Stimulated activated CD4-positive, alpha-beta T cell treated with anti-CD3 and anti-CD28 coated beads, Interleukin-1b, Interleukin-23, amount 100 ng/mL, for 48 hours (primary cell): ENCODE measurements at places on chromosomes 16 and 17.

- peak; percentile 74 for DNase-seq
Measured at GRCh38 chr17:40909351-40909750, 24.3 kb upstream of the KRT20 start.

DNA sequence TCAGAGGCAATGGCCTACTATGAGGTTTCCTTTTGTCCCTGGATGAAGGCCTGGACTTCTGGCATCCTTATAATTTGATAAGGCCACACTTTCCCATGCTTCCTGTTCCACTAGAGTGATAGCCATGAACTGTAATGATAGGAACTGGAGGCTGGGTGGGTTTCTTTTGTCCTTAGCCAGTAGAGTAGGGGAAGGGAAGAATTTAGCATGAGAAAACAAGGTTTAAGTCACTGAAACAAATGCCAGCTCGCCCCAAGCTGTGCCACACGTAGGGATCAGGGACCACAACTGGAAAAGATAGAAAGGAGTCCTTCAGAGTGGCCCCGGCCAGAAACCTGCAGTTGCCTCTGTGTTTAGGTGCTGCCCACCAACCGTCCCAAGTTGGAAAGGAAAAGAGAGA, 80.9 kb upstream of the C17orf78 start:
- no peak for DNase-seq

GRCh38 chr16:3022208-3022683, 1.5 kb downstream of the HCFC1R1 start:
- peak; percentile 90 for DNase-seq

DNA sequence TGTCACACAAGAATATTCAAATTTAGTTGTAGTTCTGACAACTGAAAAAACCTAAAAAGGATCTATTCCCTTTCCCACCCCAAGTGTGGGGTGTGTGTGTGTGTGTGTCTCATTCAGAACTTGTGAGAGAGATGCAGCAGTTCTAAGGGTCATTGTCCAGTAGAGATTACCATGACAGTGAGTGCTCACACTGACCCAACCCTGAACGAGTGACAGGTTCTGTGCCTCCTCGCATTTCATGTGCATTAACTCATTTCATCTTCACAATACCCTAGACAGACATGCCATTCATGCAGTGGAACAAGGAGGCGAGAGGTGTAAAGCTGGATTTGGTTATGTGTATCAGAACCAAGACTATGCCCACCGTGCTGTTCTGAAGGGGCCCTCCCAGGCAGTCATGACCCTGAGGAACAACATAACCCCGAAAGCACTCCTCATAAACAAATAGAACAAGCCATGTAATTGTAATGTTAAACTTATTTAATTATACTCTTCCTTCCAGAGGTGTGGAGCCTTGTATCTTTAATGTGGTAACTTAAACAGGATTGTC, 102.1 kb downstream of the CLEC16A start:
- DNase-seq, result no peak

- DNase-seq, result no peak
Measured at GRCh38 chr16:76303637-76304314, 26.6 kb downstream of the CNTNAP4 start.

GRCh38 chr16:87463722-87464690, 28.8 kb downstream of the ZCCHC14 start:
- DNase-seq, result peak; percentile 45

GRCh38 chr17:8369944-8370343, 6.6 kb downstream of the KRABD2 start:
- DNase-seq, result no peak

DNA sequence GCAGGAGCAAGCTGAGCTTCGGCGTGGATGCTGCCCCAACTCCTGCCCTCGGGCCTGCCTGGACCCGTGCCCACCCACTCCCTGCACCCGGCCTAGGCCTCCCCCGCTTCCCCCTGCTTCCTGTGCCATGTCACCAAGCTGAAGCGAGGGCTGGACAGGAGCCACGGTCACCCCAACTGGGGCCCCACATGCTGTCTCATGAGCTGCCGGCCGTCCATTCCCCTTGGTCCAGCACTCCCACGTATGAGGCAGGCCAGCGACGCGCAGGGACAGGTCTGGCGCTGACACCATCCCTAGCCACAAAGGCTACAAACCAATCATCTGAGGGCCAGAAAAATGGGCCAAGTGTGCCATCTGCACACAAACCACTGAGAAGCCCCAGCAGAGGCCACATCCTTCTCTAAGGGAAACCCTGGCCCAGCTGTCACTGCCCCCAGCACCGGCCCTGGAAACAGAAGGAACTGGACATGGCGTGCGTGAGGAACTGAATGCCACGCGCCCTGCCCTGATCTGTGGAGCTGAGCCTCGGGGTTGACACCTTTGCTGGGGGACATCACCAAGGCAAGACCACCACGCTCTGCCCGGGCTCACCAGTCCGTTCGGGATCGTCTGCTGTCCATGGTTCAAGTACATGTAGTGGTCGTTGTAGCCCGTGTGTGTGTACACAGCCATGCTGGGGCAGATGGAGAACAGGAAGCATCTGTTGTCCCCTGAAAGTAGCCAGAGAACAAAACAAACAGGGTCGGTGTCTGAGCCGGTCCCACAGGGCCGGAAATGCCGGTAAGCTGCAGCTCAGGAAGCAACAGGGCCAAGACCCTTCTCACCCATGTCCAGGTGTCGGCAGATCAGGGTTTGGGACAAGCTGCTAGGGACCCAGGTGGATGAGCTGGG, 22.2 kb downstream of the MEAK7 start:
- no peak for DNase-seq

DNA sequence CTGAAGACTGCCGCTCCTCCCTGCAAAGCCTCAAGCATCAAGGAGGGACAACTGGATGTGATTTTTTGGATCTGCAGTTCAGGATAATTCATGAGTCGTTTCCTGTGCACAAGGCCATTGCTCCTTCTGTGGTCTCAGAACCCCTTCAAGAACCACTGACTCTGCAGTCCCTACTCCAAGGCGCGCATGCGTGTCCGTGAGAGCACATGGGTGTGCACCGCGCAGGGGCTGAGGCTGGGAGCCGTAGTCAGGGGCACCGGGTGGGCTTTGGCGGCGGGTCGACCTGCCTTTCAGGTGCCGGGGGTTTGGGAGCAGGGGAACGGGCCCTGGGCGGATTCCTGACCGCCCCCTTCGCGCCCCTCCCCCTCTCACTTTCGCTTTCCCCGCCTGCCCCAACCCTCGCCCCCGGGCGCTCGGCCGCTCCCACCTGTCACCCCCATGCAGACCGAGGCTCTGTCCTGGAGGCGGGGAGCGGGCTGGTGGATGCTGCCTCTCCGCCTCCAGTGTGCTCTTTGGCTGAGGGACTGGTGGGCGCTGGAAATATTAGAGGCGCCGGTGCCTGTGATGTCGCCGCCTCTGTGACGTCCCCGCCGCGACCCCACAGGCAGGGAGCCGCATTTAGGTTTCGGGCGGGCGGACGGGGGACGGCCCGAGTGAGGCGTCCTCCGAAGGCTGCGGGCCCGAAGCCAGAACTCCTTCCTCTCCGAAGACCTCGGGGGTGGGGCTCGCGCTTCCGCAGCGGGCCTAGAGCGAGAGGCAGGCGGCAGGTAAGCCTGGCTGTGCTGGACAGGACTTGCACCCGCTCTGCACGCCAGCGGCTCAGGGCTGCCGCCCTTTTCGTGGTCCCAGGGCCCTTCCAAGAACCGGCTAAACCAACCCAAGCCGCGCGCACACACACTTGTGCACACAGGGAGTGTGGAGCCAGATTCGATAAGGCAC, at the start of gene SPATA32:
Gene SPATA32, minus strand, starts transcription at position 518 of the 939 bp plus-strand sequence. Its CDS starts 78 bp downstream, at position 440.
- peak; percentile 66 for DNase-seq

DNA sequence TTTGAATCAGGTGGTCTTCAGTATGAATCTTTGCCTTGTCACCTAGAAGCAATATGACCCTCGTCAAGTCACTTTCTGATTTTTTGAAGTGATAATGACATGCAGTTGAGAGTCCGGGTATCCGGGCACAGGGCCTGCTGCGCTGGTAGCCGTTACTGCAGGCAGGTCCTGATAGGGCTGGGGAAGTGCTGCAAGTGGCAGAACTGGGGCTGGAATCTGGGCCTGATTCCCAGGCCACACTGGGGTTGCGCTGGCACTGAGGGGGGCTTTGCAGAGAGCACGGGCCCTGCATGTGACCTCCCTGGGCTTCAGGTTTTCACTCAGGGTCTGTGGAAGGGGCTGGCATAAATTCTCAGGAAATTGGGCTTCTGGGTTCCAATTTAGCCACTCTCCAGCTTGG, 3.0 kb downstream of the PPP4C start:
- no peak for DNase-seq

DNA sequence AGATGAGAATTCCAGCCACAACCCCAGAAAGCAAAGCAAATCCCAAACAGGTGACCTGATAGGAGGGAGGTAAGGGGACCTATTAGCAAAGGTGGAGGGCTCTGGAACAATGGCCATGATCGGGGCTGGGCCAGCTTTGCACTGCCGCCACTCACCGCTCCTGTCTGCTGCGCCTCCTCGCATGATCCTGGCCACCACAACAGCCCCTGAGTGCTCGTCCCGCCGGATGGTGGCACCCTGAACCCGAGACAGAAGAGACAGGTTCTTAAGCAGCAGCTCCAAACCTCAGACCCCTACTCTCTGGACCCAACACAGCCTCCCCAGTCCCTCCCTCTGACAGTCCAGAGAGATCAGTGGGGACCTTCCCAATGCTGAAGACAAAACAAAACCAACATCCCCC, 5.3 kb downstream of the MPP3 start:
- no peak for DNase-seq

DNA sequence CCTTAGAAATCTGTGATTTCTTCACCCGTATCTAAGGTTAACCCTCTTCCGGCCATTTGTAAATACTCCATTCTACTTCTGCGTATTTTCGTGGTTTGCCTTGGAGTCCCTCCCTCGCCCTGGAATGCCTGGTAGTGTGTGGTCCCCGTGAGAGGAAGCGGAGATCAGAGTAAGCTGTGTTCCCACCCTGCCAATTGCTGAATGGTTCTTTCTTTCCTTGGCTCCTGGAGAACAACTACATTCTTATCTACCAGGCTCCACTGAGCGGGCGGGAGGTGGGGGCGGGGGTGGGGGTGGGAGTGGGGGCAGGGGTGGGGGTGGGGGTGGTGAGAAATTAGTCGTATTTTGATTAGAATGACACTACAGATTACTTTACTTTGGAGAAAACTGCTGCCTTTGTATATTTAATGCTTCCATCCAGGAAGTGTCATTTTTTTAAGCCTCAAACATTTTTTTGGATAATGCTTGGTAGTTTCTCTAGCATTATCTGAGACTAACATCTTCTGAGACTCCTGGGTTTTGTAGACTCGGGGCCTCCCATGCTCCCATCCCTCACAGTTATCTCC, 20.9 kb upstream of the FASN start:
- DNase-seq, result no peak

GRCh38 chr17:73340093-73340596, 28.3 kb upstream of the CDC42EP4 start:
- peak; percentile 11 for DNase-seq

DNA sequence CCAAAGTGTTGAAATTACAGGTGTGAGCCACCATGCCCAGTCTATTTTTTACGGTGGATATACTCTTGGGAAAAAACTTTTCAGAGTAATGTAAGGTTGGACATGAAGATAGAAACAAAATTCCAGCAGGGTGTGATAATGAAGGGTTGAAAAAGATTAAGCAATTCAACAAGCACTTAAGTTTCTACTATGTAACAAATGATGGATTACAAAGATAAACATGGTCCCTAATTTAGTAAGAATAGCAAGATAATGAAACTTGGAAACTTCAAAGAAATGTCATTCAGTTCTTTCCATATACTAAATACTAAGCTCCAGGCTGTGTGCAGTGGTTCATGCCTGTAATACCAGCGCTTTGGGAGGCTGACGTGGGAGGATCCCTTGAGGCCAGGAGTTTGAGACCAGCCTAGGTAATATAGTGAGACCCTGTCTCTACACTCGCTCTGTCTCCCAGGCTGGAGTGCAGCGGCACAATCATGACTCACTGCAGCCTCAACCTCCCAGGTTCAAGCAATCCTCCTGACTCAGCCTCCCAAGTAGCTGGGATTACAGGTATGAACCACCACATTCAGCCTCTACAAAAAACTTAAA, 31.0 kb downstream of the PSMD12 start:
- no peak for DNase-seq

DNA sequence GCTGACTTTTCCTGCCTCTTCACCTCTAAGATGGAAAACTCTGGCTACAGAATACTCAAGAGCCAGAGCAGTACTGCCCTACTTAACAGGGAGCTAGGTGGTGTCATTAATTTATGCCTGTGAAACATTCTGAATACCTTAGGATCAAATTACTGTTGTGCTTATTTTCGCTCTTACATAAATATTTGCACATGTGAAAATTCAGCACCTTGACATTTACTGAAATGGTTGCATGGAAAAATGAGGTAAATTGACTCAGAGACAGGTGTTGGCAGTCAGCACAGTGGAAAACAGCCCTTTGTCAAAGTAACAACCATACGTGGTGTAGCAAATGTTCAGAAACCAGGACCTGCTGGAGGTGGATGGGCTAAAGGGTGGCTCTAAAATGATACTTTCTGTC, 193.6 kb downstream of the CDH8 start:
- no peak for DNase-seq
